GM19239 (cell line): ENCODE measurements at places on chromosomes 6 and 20.

DNA sequence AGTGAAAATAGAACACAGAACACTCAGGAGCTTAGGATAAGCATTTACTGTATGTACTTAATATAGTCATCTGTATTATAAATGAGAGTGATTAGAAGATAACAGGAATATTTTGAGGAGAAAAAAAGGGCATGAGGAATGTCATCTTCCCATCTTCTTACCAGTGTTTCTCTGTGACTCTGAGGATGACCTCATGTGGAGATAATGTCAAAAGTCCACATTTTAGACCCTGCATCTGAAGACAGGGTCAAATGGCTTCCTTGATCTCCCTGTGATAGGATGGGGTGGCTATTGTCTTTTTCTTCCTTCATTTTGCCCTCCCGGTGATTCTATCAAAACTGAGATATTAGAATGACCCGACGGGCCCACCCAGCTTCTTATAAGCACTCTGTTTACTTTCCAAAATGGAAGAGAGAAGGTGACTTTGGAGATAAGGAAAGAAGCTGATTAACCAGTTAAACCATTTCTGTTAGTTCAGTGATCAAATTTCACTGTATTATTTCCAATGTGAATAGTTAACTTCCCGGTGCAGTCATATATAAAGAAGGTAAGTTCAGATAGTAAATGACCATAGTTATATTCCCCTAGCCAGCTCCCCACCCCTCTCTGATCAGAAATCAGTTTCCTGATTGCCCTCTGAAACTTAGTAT lies 115.7 kb upstream of the SALL4 start:
- DNase-seq: no peak

GRCh38 chr6:24492475-24492874 lies 2.3 kb upstream of the ALDH5A1 start:
- DNase-seq: no peak

DNA sequence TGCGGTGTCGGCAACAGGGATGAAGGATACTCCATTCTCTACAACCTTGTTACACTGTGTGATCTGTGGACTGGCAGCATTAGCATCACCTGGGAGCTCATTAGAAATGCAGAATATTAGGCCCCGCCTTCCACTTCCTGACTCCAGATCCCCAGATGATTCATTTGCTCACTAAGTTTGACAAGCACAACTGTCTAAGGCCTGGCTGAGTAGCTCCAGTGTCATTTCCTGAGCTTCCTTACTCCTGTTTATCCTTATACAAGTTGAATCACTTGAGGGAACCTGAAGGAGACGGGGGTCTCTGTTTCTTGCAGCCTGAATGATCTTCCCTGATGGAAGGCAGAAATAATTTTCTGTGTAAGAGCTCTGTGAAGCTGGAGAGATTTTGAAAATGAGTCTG lies 32.7 kb upstream of the PROKR2 start:
- no peak for DNase-seq

DNA sequence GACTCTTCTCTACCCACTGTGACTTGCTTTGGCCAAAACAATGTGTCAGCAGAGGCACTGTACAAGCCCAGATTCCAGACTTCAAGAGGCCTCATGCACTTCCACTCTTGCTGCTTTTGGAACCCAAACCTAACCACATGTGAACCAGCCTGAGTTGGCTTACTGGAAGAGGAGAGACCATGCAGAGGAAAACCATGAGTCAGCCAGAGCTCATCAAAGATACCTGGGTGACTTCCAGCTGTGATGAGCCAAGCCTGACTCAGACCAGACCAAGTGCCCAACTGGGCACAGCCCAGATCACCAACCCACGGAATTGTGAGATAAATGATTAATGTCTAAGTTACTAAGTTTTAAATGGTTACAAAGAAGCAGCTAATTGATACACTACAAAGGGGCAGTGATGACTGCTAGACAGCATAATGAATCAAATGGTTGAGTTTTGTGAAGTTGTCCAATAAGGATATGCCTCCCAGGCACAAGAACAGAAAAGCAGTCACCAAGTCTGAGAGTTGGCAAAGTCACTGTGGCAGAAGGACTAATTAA lies 16.2 kb upstream of the BEND6 start:
- DNase-seq: no peak

- no peak for DNase-seq
Observed at GRCh38 chr6:31576897-31577578, 1.7 kb downstream of the TNF start.

DNA sequence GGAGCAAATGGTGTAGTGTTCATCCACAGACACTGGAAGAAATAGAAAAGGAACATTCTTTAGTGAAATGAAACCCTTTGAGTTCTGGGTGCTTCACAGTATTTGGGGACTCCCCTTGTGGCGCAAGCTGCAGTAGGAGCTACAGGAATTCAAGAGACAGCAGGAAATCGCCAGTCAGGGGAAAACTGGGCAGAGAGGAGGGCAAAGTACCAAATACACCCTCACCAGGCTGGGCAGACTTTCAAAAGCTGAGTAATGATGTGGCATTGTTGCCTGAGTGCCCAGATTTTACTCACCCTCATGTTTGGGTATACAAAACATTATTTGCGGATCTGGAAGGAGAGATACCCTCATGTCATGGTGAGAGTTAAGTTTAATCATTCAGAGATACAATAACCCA lies 97.9 kb downstream of the SOD2 start:
- DNase-seq: no peak

- no peak for DNase-seq
Observed at GRCh38 chr6:1736346-1737105, 126.8 kb downstream of the FOXC1 start.

DNA sequence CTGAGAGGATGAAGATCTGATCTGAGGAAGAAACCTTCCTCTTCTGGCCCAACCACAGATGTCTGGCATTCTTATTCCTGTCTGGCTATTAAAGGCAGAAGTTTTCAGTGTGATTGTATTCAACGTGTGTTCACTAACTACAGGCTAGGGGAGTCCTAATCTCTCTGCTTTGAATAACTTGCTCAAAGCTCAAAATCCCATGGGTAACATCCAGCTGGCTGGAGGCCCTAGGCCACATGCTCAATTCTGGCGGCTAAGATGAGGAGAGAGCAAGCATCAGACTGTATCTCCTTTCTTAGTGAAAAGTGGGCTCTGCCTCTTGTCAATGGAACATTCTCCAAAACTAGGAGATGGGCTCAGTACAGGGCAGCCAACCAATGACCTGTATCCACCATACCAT lies 478.0 kb downstream of the KIF16B start:
- DNase-seq: no peak

DNA sequence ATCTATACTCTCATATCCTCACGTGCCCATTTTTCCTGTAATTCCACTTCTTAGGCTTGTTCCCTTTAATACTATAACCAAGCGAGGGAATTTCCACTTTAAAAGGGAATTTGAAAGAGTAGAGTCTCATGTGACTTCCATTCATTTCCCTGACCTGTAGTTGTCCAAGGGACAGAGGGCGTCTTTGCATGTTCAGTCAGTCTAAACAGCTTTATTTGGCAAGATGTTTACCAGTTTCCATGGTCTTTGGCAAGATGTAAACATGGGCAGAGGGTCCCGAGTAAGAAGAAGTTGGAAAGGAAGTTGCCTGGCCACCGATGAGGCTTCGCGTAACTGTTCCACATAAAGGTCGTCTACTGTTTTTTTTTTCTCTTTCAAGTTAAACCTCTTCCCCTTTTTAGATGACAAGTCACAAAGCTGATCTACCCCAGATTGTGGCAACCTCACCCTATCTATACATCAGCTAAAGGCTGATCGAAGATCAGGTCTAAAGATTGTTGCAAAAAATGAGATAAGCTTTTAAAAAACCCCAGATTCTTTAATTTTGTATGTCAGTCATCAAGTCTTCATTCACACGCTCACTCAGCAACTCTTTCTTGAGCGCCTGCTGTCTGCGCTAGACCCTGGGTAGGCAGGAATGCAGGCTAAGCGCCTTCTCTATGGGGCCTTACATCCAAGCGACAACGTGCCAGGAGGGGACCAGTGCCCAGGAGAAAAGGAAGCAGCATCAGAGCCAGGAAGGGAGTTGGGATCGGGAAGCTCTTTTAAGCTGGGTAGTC lies 31.7 kb upstream of the CCR6 start:
- no peak for DNase-seq
